ENCODE measurements at places on chromosomes 4 and X. TPM values are rescaled to one million over a fixed set of nuclear protein-coding genes. Genes with fewer than 3 reads are reported as not detected.

GRCh38 chr4:56505269-56506130 lies at the start of gene ARL9:
Gene ARL9 (plus strand): TSS chr4:56505791. CDS start chr4:56505863, 72 bp downstream.
- no peaks in the 10 kb centered on the region for H3K27me3 ChIP-seq
- DNase-seq, result no peak
- no peaks in the 10 kb centered on the region for H3K4me1 ChIP-seq
- H3K36me3 ChIP-seq, result peaks cover 44% of the 10 kb centered on the region
- H3K4me3 ChIP-seq, result no peak within 1 kb of the TSS

GRCh38 chr4:169032194-169032593 lies 22.1 kb upstream of the CBR4 start:
- 0 out of 2 replicates have a peak, but pooled peaks cover under 1% of the 10 kb centered on the region for H3K4me1 ChIP-seq
- H3K27me3 ChIP-seq, result no peaks in the 10 kb centered on the region
- DNase-seq, result no peak
- no peak overlapping the region for H3K4me3 ChIP-seq
- H3K36me3 ChIP-seq, result no peaks in the 10 kb centered on the region

- no peak for DNase-seq
- no peaks in the 10 kb centered on the region for H3K27me3 ChIP-seq
- no peak overlapping the region for H3K27ac ChIP-seq
- peaks cover 3% of the 10 kb centered on the region for H3K4me1 ChIP-seq
- H3K36me3 ChIP-seq, result no peaks in the 10 kb centered on the region
- no peak overlapping the region for H3K4me3 ChIP-seq
Observed at GRCh38 chr4:125676583-125676982, 361.8 kb downstream of the FAT4 start.

PNMA5 gene
- total RNA-seq, result not detected

ARMCX4 gene
- 4.2 TPM for total RNA-seq

SRPK3 gene
- total RNA-seq, result 33.6 TPM

- no peaks in the 10 kb centered on the region for H3K4me1 ChIP-seq
- no peak overlapping the region for H3K27ac ChIP-seq
- no peaks in the 10 kb centered on the region for H3K27me3 ChIP-seq
- no peak overlapping the region for H3K4me3 ChIP-seq
- DNase-seq, result peak; percentile 3
Observed at GRCh38 chrX:54479136-54480111, 16.6 kb downstream of the FGD1 start.

DNA sequence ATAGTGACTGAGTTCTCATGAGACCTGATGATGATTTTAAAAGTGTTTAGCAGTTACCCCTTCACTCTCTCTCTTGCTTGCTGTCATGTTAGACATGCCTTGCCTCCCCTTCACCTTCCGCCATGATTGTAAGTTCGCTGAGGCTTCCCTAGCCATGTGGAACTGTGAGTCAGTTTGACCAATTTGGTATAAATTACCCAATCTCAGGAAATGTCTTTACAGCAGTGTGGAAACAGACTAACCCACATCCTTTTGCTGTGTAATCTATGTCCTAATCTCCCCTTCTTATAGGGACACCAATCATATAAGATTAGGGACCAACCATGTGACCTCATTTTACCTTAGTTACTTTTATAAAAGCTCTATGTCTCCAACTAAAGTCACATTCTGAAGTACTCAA lies 677.8 kb downstream of the ADGRL3 start:
- H3K36me3 ChIP-seq, result no peaks in the 10 kb centered on the region
- no peak overlapping the region for H3K27ac ChIP-seq
- no peak overlapping the region for H3K4me3 ChIP-seq

XAGE2 gene
- not detected for total RNA-seq

ANXA10 gene
- 0.12 TPM for total RNA-seq

ELMOD2 gene
- total RNA-seq, result 26.9 TPM

MAPK10 gene
- 35.5 TPM for total RNA-seq

ESX1 gene
- total RNA-seq, result not detected

DNA sequence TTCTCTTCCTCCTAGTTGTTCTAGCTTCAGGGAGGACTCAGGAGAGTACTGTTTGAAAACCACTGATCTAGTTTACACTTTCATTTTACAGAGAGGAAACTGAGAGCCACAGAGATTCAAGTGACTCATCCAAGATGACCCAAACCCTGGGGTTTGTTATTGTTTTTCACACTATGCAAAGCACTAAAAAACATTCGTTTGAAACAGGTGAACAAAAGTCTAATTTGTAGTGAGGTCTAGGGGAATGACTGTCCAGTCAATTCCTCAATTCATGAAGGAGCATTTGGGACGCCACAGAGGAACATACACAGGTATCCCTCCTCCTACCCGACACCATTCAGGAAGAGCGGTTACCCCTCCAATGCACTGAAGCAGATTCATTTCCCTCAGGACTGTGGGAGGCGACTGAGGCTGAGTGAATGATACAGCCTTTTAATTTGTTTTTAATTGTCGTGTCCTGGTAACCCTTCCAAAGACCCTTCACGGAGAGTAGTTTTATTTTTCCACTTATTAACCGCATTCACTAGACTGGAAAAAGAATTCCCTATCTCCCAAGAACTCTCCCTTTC lies 30.3 kb downstream of the TLR10 start:
- H3K36me3 ChIP-seq, result no peaks in the 10 kb centered on the region
- peaks cover 11% of the 10 kb centered on the region for H3K4me1 ChIP-seq
- peak overlapping the region; percentile 45 for H3K4me3 ChIP-seq
- H3K27me3 ChIP-seq, result no peaks in the 10 kb centered on the region

DNA sequence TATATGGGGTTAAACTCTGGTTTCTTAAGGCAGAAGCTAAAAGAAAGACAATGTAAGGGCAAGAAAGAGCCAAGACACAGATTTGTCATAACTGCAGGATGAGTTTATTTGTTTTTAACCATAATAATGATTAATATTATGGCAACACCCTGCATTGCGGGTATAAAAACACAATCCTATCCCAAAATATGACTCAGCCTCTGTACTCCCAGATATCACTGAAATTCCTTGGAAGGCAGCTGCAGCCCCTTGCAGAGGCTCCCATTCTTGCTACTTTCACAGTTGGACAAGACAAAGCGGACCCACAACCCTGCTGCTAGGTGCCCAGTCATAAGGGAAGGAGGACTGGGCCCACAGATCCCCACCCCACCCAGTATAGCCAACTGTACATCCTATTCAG lies 20.4 kb upstream of the FGF16 start:
- no peak for DNase-seq
- no peaks in the 10 kb centered on the region for H3K36me3 ChIP-seq
- H3K27me3 ChIP-seq, result no peaks in the 10 kb centered on the region
- H3K27ac ChIP-seq, result no peak overlapping the region

DNA sequence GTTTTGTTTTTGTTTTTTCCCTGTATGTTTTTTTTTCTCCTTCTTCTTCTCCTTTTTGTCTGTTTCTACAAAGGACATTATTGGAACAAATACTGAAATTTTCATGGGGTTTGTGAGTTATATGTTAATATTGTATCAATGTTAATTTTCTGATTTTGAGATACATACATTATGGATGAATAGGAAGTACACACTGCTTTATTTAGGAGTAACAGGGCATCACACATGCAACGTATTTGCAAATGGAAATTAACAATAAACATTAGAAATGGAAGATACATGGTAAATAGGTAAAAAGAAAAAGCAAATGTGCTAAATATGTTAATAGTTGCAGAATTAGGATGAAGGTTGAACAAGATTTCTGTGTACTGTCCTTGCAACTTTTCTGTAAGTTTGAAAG lies 477.2 kb upstream of the INTU start:
- H3K27ac ChIP-seq, result no peak overlapping the region
- no peaks in the 10 kb centered on the region for H3K36me3 ChIP-seq
- DNase-seq, result no peak
- H3K4me3 ChIP-seq, result no peak overlapping the region
- no peaks in the 10 kb centered on the region for H3K27me3 ChIP-seq
- no peaks in the 10 kb centered on the region for H3K4me1 ChIP-seq

- no peaks in the 10 kb centered on the region for H3K36me3 ChIP-seq
- H3K27me3 ChIP-seq, result no peaks in the 10 kb centered on the region
- no peak overlapping the region for H3K4me3 ChIP-seq
Observed at GRCh38 chr4:110034026-110034393, 121.3 kb downstream of the EGF start.

GRCh38 chr4:113820108-113820507 lies 58.6 kb upstream of the CAMK2D start:
- peaks cover 38% of the 10 kb centered on the region for H3K4me1 ChIP-seq
- no peak for DNase-seq
- no peaks in the 10 kb centered on the region for H3K36me3 ChIP-seq

- H3K27ac ChIP-seq, result no peak overlapping the region
- no peak overlapping the region for H3K4me3 ChIP-seq
- no peaks in the 10 kb centered on the region for H3K27me3 ChIP-seq
- no peaks in the 10 kb centered on the region for H3K4me1 ChIP-seq
Observed at GRCh38 chrX:151676196-151676595, 19.1 kb upstream of the PRRG3 start.

DCTD gene
- 73.6 TPM for total RNA-seq

- H3K4me3 ChIP-seq, result no peak overlapping the region
- no peak overlapping the region for H3K27ac ChIP-seq
- H3K36me3 ChIP-seq, result no peaks in the 10 kb centered on the region
- H3K4me1 ChIP-seq, result no peaks in the 10 kb centered on the region
- DNase-seq, result peak; percentile 47
Observed at GRCh38 chrX:105837232-105837631, 14.9 kb downstream of the NRK start.

PACRGL gene
- total RNA-seq, result 24.3 TPM

CASP6 gene
- total RNA-seq, result 27.0 TPM

MGAT4D gene
- not detected for total RNA-seq

DRD5 gene
- not detected for total RNA-seq

GRCh38 chr4:73989031-73989430 lies 1.0 kb upstream of the PPBP start:
- no peak overlapping the region for H3K4me3 ChIP-seq
- H3K36me3 ChIP-seq, result no peaks in the 10 kb centered on the region
- H3K27ac ChIP-seq, result no peak overlapping the region
- no peak for DNase-seq
- no peaks in the 10 kb centered on the region for H3K4me1 ChIP-seq
- H3K27me3 ChIP-seq, result no peaks in the 10 kb centered on the region

PGAM4 gene
- not detected for total RNA-seq

DNA sequence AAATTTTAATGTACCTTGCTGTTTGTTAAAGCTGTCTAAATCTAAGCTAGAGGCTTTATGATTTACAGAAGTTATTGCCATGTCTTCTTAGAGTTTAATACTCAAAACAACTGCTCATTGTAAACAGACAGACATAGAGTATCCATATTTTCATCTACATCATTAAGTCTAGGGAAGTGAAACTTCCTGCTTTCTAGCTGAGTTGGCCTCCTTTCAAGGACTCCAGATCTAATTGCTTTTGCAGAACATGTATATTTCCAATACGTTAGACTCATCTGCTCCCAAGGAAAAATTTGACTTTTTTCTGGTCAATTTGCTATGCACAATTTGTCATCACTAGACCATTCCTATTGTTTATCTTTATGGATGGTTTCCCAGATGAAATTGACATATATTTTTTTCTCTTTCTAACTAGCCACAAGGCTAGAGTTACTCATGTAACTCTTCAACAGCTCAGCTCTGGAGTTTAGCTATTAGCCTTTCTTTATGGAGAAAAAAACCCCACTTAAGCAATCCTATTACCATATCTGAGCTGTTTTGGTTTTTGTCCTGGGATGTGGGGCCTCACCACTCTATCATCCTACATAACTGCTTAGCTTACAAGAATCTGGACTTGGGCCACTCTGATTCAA lies 122.9 kb downstream of the PPA2 start:
- no peaks in the 10 kb centered on the region for H3K36me3 ChIP-seq
- no peak overlapping the region for H3K4me3 ChIP-seq
- H3K27ac ChIP-seq, result no peak overlapping the region
- H3K4me1 ChIP-seq, result no peaks in the 10 kb centered on the region
- no peaks in the 10 kb centered on the region for H3K27me3 ChIP-seq
- DNase-seq, result no peak

GRCh38 chr4:141541851-141542250 lies 94.5 kb upstream of the IL15 start:
- H3K36me3 ChIP-seq, result no peaks in the 10 kb centered on the region
- no peaks in the 10 kb centered on the region for H3K4me1 ChIP-seq
- no peaks in the 10 kb centered on the region for H3K27me3 ChIP-seq
- no peak overlapping the region for H3K27ac ChIP-seq

GRCh38 chrX:135522132-135522530 lies 1.7 kb downstream of the INTS6L start:
- H3K27me3 ChIP-seq, result no peaks in the 10 kb centered on the region
- H3K4me1 ChIP-seq, result 0 out of 2 replicates have a peak, but pooled peaks cover 2% of the 10 kb centered on the region
- peak overlapping the region; percentile 78 for H3K4me3 ChIP-seq
- no peaks in the 10 kb centered on the region for H3K36me3 ChIP-seq
- H3K27ac ChIP-seq, result peak overlapping the region; percentile 74

PABPC1L2A gene
- total RNA-seq, result not detected

- no peak overlapping the region for H3K27ac ChIP-seq
- no peaks in the 10 kb centered on the region for H3K4me1 ChIP-seq
- H3K4me3 ChIP-seq, result no peak overlapping the region
- no peaks in the 10 kb centered on the region for H3K27me3 ChIP-seq
Observed at GRCh38 chrX:19174401-19175025, 52.2 kb upstream of the ADGRG2 start.

DNA sequence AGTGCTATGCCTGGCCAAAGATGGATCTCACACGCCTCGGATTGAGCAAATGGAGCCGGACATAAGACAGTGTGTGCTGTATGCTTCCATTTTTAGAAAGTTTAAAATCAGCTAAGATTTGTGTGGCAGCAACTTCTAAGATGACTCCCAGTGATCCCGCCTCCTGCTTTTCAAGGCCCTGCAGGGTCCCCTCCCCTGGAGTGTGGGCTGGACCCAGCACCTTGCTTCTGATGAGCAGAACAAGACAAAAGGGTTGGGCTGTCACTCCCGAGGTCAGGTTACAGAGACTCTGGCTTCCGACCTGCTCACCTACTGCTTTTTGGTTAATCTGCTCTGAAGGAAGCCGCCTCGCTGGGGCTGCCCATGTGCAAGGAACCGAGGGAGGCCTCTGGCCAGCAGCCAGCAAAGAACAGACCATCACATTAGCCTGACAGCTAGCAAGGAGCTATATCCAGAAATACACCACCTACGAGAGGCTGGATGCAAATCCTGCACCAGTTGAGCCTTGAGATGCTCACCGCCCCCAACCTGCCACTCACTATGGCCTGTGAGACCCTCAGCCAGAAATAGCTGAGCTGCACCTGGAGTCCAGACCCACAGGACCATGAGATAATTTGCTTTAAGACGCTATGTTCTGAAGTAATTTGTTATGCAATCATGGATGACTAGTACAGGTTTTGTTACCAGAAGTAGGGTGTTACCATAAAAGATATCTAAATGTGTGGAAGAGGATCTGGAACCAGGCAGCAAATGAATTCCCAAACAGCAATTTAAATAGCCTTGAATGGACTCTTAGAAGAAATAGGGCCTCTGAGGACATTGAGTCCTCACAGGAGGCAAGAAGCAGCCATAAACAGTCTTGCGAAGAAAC lies 47.6 kb downstream of the CRMP1 start:
- peaks cover 11% of the 10 kb centered on the region for H3K4me1 ChIP-seq
- H3K27ac ChIP-seq, result no peak overlapping the region
- H3K4me3 ChIP-seq, result no peak overlapping the region
- H3K27me3 ChIP-seq, result no peaks in the 10 kb centered on the region
- peaks cover 50% of the 10 kb centered on the region for H3K36me3 ChIP-seq

GAGE1 gene
- total RNA-seq, result not detected

CENPI gene
- total RNA-seq, result 48.4 TPM

PPAT gene
- total RNA-seq, result 97.1 TPM

All from SJCRH30 (cell line).